ENCODE measurements at places on chromosomes 6 and 20. TPM values are rescaled to one million over a fixed set of nuclear protein-coding genes. Genes with fewer than 3 reads are reported as not detected.

GRCh38 chr6:169931261-169931660 is 179.8 kb downstream of the ERMARD start:
- DNase-seq: no peak

Gene SEMG1
- total RNA-seq: not detected

Gene BTNL2
- total RNA-seq: 0.26 TPM

GRCh38 chr20:19565736-19566135 is 192.3 kb upstream of the RIN2 start:
- peak; percentile 17 for DNase-seq

GRCh38 chr6:149900620-149901443 is 2.9 kb upstream of the RAET1E start:
- peak; percentile 95 for DNase-seq

Gene UBD
- not detected for total RNA-seq

Gene MYCT1
- 0.13 TPM for total RNA-seq

DNA sequence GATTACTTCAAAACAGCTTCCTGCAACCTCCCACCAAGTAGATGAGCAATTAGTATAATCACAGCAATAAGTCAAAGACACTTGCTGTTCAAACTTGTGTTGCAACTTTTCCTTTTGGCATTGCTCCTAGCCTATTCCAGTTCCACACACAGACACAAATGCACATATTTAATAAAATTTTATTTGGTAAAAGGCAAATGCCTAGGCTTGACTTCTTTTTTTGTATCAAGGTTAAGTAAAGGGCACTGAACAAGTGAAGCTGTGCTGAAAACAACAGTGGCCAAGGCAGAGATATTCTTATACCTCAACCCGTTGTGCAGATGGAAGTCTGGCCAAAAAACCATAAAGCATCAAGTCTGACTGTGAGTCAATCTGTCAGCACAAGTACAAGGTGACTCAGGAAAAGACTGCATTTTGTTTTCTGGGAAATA is 708.4 kb upstream of the CITED2 start:
- peak; percentile 74 for DNase-seq

GRCh38 chr6:13684855-13685254 is 26.8 kb downstream of the RANBP9 start:
- no peak for DNase-seq

- peak; percentile 44 for DNase-seq
Observed at GRCh38 chr6:132388291-132388690, 13.0 kb downstream of the MOXD1 start.

GRCh38 chr20:8255945-8256632 is 124.0 kb downstream of the PLCB1 start:
- peak; percentile 90 for DNase-seq

Gene ARMC2
- total RNA-seq: 0.77 TPM

- peak; percentile 27 for DNase-seq
Observed at GRCh38 chr6:2950713-2951112, 20.7 kb downstream of the SERPINB6 start.

GRCh38 chr6:45507186-45507585 is 129.5 kb upstream of the SUPT3H start:
- peak; percentile 92 for DNase-seq

DNA sequence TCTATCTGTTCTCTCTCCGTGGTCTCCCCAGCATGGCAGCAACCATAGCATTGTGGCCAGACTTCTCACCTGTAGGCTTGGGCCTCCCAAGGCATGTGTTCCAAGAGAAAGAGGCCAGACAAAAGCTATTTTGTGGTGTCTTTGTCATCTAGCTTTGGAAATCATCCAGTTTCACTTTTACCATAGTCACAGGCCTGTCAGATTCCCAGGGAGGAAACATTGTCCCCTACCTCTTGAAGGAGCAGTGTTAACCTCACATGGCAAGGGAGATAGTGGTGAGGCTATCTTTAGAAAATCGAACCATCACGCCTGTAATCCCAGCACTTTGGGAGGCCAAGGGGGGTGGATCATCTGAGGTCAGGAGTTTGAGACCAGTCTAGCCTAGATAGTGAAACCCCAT is 42.3 kb upstream of the RALGAPA2 start:
- DNase-seq: no peak

Gene NXT1
- total RNA-seq: 38.5 TPM

Gene WTAP
- total RNA-seq: 125 TPM

Gene PXMP4
- total RNA-seq: 2.4 TPM

- DNase-seq: peak; percentile 33
Observed at GRCh38 chr20:50717974-50718761, 13.2 kb upstream of the PARD6B start.

- no peak for DNase-seq
Observed at GRCh38 chr6:13242178-13242577, 86.2 kb downstream of the TBC1D7 start.

DNA sequence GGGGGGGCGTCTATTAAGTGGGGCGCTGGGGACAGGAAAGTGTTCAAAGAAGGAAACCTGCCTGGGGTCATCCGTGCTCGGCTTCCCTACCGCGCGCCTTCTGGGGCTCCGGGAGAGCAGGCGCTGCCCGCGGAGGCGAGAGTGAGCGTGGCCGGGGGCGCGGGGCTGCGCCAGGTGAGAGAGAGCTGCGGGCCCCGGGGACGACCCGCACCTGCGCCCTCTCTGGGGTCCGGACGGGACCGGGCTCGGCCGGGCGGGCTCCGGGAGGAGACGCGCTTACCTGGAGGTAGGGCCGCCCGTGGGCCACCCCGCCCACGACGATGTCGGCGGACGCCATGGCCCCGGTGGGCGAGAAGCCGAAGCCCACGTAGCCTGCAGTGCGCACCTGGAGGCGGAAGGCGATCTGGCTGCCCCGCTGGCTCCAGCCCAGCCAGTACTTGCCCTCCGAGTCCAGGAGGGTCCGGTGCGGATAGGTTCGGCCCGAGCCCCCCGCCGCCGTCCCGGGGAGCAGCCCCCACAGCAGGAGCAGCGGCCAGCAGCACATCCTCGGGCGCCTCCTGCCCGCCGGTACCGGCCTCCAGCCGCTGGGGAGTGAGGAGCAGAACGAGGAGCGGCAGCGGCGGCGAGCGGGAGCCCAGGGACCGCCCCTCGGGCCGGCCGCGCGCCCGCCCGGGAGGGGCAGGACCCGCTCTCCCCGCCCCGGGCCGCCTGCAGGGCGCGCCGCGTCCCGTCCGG is at the start of gene MOXD1:
Gene MOXD1 (minus strand): TSS at position 593 of the 735 bp plus-strand sequence. CDS start 49 bp downstream, at position 544.
- no peak for DNase-seq

Gene SLC12A5
- total RNA-seq: not detected

Gene BTBD9
- 9.6 TPM for total RNA-seq

GRCh38 chr6:47267301-47267700 is 42.4 kb downstream of the TNFRSF21 start:
- no peak for DNase-seq

DNA sequence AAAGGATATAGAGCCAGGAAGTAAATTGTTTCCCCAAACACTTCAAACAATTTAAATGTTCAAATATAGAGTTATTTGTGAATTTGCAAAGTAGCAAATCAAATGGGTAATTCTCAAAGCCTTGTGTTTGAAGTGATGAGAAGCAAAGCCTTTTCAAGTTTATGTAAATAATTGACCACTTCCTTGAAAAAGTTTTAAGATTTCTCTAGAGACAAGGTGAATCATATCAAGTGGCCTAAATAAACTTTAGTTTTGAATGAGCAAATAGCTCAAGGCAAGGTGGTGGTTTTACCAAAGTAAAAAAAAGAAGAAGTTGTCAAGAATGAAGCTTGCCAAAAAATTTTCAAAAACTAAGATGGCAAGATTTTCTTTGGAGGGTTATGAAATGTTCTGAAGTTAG is 42.6 kb upstream of the IFNGR1 start:
- DNase-seq: peak; percentile 84

GRCh38 chr6:140478631-140479030 is 1104.2 kb upstream of the CITED2 start:
- DNase-seq: no peak

Gene DEFB124
- total RNA-seq: not detected

GRCh38 chr20:49345524-49345923 is 67.7 kb upstream of the ZNFX1 start:
- DNase-seq: no peak

- no peak for DNase-seq
Observed at GRCh38 chr6:47631797-47632196, 66.6 kb upstream of the ADGRF4 start.

DNA sequence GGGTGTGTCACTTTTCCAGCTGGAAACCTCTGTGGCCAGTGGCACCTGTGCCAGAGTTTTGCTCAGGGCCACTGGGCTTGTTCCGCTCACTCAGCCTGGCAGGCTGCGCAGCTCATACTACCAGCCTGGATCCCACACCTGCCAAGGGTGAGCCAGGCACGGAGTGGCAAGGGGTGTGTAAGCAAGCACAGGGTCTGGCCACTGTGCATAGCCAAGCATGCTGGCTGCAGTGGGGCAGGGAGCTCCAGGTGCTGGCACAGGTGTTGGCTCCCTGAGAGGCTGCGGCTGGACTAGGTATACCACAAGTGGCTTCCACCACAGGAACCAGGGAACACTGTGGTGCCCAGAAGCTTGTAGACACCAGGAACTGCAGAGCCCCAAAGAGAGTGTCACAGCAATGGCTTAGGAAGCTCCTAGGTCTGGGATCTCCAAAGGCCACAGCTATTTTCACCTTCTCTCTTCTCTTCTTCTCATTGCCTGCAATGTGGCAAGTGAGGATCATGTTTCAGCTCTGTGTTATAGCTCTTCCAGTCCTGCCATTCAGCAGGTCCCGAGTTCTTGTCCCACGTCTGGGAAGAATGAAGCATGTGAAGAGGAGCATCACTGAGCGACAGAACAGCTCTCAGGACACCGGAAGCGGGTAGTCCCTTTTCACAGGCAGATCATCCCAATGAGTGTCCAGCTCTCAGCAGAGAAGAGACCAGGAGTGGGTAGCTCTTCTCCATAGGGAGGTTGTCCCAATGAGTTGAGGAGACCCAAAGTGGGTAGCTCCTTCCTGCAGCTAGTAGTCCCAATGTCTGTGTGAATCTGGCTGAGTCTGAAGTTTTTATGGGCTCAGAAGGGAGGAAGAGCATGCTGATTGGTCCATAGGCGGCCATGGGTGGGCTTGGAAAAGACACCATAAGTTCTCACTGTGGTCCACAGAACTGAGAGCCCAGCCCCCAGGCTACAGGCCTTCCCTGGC is 41.3 kb downstream of the WASF1 start:
- DNase-seq: no peak

GRCh38 chr6:56162081-56162480 is 85.3 kb downstream of the COL21A1 start:
- no peak for DNase-seq
